ENCODE measurements at places on chromosomes 2 and 18.
A peak's percentile ranks its signal among the peaks of the same experiment; 100 is the strongest.

DNA sequence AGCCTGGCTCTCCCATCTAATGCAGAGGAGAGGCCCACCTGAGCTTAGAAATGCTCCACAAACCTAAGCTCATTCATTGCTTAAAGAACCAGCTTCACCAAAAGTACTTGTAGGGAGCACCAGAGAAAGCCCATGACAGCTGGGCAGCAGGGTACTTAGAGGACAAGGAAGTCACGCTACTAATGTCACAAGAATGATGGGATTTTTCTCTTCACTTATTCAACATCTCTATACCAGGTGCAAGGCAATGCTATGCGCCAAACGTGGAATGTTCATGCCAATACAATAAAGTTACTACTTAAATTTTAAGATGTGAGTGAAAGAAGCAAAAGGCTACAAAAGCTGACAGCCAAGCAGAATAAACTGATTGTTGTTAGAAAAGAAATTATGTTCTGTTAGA, 36.0 kb downstream of the LONRF2 start:
- no peak for DNase-seq

GRCh38 chr18:22057908-22058527, 111.4 kb upstream of the GATA6 start:
- DNase-seq: no peak

DNA sequence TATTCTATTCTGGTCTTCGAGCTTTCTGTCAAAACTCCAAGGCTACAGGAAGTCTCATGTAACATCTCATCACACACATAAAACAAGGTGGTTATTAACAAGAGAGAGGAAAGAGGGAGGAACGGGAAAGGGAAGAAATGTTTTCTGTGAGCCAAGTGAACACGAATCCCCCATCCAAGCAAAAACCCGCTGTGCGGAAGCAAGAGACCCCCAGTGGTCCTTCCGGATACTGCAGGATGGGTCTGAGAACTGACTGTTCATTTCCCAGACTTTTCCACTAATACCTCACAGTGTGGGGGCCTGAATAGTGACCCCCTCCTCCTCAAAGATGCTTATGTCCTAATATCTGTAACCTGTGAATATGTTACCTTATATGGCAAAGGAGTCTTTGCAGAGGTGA, 19.0 kb upstream of the DIPK1C start:
- DNase-seq: no peak

GRCh38 chr2:45432406-45432805, 178.7 kb downstream of the SRBD1 start:
- no peak for DNase-seq

GRCh38 chr2:71066856-71067255, 1.6 kb upstream of the NAGK start:
- no peak for DNase-seq

GRCh38 chr2:134468776-134469175, 214.9 kb downstream of the MGAT5 start:
- no peak for DNase-seq

DNA sequence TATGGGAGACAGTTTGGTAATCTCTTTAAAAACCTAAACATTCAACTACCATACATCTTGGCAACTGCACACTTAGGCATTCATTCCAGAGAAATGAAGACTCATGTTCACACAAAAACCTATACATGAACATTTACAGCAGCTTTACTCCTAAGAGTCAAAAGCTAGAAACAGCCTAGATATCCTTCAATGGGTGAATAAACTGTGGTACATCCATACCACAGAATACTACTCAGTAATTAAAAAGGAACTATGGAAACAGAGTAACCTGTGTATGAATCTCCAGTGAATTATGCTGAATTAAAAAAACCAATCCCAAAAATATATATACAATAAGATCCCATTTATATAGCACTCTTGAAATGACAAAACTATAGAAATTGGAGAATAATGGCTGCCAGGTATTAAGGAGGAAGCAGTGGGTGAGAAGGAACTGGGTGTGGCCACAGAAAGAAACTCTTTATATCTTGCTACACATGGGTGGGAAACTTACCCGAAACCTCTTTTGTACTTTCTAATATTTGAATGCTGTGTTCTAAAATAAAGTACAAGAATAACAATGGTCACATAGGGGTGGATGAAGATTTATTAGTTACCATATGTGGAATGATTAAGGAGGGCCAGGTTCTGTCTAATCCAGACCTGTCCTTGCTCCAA, 13.7 kb downstream of the SESTD1 start:
- no peak for DNase-seq

DNA sequence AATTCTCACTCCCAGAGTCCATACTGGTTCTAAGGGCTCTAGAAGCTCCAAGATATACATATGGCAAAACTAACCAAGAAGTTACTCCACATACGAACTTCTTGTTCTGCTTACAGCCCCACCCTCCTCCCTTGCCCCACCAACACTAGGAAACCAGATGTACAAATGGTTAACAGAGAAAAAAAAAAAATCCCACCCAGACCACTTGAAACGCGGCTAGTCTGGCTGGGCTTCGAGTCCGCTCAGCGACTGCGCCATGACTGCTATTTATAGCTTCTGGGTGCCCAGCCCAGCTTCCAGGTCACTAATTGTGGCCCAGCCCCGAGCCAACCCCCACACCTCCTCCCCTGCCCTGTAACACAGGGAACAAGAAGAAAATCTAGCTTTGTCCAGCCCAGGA, 47.0 kb upstream of the IHH start:
- DNase-seq: no peak

DNA sequence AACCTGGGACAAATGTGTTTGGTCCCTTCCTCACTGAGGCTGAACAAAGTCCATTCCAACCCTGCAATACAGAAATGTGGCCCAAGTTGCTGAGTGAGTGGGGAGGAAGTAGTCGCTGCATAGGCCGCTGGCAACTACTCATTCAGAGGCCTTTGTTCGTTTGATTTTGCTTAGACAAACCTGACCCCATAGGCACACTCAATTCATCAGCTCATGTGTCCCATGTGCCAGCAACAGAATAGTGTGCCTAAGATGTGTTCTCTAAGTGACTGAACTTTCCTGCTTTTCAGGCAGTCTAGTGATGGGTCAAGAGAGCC, 23.0 kb downstream of the PTPN18 start:
- no peak for DNase-seq

DNA sequence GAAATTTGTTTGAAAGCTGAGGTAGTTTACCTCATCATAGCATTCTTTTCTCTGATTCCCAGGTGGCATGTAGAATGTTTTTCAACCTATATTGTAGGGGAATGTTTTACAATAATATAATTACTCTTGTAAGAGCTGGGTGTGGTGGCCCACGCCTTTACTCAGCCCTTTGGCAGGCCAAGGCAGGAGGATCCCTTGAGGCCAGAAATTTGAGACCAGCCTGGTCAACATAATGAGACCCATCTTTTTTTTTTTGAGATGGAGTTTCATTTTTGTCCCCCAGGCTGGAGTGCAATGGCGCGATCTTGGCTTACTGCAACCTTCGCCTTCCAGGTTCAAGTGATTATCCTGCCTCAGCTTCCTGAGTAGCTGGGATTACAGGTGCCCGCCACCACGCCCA, 3.6 kb downstream of the USP39 start:
- DNase-seq: no peak

DNA sequence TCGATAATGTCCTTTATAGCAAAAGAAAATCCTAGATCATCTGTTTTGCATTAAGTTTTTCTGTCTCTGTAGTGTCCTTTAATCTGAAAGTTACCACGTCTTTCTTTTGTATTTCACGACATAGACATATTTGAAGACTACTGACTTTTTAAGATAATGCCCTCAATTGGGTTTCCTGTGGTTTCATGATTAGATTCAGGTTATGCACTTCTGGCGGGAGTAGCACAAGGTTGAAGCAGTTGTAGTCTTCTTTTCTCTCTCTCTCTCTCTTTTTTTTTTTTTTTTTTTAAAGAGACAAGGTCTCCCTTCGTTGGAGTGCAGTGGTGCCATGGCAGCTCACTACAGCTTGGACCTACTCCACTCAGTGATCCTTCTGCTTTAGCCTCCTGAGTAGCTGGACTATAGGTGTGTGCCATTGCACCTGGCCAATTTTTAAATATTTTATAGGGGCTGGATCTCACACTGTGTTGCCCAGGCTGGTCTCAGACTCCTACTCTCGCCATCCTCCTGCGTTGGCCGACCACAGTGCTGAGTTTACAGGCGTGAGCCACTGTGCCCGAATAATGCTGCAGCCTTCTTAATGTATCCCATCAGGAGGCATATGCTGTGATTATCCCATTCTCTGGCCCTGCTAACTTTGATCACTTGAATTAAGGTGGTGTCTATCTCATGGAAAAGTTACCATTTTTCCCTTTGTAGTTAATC, 3.9 kb downstream of the INPP4A start:
- DNase-seq: no peak

- peak; percentile 18 for DNase-seq
Measured at GRCh38 chr2:70069049-70069448, 18.2 kb upstream of the PCBP1 start.

DNA sequence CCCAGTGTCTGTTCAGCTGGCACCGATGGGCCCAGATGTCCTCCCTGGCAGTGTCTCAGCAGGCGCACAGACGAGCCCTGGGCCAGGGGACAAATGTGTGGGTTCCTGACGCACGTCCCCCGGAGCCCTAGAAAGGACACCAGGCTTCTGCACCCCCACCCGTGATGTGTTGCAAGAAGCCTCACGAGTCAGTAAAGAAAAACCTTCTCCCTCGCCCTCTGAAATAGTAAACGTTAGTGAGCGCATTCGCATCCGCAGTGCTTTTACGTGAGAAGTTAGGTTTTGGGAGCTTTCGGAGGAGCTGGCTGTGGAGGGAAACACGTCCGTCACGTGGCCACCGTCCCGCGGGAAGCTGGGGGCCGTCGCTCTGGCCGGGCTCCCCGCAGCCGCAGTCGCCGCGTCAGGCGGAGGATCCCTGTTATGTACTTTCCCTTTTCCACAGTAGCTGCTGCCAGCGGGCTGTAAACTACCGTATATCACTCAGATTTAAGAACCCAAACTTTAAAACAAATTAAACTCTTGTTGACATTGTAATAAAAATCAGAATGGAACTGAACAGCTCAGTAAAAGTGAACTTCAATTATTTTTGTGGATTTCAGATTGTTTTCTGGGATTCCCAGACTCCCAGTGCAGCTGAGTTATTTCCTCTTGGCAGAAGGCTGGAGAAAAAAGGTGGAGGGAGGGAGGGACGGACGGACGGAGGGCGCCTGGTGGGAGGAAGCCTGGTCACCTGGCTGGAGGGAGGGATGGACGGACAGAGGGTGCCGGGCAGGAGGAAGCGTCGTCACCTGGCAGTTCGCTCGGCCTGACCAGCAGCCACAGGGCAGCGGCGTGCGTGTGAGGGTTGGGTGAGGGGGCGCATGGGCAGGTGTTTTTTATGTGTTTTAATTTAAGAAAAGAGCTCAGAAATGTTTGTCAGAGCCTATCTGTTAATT, 112.1 kb downstream of the NFATC1 start:
- no peak for DNase-seq

DNA sequence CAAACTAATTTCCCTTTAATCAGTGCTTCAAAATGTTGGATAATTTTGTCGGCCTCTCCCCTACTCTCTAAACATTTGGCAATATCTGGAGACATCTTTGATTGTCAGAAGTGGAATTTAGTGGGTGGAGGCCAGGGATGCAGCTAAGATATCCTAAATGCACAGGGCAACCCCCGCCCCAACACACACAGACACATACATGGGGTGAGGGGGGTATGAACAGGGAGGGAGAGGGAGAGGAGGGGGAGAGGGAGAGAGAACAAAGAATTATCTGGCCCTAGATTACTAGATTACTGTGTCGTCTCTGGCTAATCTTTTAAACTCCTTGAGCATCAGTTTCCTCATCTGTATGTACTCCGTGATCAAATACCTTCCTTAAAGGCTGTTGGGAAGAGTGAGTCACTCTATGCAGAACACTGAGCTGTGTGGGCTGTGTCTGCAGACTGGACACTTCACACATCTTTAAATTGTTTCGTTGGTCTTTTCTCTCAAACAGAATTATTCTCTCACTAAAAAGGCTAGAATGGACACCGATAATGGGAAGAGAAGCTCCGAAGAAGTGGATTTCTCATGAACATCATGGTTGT, 2.9 kb downstream of the RNF149 start:
- DNase-seq: no peak

- DNase-seq: no peak
Measured at GRCh38 chr2:36469106-36469477, 113.5 kb downstream of the CRIM1 start.

DNA sequence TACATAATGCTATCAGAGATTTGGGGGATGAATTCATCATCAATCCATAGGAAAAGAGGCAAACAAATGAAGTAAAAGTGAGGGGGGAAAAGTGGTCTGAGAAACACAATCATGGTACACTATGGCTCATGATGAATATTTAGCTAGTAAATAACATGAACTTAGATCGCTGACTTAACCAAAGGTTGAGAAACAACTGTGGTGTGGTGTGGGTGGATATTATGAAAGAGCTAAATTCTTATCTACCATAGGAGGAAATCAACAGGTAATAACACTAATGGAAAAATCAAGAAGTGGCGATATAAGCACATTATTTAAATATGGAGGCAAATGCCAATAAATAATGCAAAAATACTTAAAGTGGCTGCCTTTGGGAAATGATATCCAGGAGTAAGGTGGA, 12.2 kb upstream of the TPRKB start:
- DNase-seq: no peak

Data from activated naive CD4-positive, alpha-beta T cell (primary cell).